ENCODE measurements at places on chromosomes 16 and 17.

DNA sequence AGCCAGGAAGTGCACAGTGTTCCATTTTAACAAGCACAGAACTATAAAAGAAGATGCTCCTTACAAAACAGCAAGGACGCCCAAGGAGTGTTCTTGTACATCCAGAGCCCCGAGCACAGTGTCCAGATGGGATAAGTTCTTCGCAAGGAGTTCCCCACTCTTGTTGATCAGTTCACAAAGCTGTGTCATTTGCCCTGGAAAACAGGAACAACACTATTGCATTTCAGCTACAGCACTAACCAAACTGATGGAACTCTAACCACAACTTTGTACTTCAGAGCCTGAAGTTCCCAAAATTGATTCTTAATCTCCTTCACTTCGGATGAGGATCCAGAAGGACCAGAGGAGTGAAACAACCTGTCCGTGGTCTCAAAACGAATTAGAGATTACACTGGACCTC lies 5.1 kb downstream of the COPS3 start:
- no peak for DNase-seq

- no peak for DNase-seq
These were observed 404.8 kb upstream of the HSBP1 start for GRCh38 chr16:83402967-83403366.

DNA sequence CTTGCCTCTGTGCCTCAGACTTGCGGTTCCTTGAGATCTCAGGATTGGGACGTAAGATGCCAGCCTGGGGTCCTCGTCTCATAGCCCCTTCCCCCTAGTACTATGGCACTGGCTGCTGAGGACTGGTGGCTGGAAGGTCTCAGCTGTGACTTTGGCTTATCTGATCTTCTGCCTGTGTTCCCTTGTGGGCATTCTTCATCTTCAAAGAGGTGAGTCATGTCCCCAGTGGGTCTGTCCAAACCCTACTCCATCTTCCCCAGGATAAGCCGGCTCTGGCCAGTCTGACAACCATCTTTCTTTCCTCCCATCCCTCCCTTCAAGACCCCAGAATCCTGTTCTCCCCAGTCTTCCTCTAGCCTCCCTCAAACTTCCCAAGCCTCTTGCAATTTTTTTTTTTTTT lies 3.6 kb downstream of the CD19 start:
- DNase-seq, result no peak

DNA sequence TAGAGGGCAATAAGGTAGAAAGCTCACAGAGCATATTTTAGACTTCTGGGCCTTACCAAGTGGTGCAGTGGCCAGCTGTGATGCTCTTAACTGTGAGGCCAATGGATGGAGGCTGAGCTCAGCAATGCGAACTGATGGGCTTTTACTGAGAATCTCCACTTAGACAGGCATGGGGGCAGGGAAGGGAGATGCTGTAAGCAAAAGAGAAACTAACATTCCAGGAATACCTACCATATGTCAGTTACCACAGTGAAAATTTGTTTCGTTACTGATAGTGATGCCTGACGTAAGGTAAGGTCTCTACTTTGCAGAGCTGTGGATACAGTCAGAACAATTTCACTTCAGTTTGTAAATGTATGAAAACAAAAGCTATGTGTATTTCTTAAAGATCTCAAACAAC lies 250.6 kb upstream of the ZFHX3 start:
- peak; percentile 13 for DNase-seq

DNA sequence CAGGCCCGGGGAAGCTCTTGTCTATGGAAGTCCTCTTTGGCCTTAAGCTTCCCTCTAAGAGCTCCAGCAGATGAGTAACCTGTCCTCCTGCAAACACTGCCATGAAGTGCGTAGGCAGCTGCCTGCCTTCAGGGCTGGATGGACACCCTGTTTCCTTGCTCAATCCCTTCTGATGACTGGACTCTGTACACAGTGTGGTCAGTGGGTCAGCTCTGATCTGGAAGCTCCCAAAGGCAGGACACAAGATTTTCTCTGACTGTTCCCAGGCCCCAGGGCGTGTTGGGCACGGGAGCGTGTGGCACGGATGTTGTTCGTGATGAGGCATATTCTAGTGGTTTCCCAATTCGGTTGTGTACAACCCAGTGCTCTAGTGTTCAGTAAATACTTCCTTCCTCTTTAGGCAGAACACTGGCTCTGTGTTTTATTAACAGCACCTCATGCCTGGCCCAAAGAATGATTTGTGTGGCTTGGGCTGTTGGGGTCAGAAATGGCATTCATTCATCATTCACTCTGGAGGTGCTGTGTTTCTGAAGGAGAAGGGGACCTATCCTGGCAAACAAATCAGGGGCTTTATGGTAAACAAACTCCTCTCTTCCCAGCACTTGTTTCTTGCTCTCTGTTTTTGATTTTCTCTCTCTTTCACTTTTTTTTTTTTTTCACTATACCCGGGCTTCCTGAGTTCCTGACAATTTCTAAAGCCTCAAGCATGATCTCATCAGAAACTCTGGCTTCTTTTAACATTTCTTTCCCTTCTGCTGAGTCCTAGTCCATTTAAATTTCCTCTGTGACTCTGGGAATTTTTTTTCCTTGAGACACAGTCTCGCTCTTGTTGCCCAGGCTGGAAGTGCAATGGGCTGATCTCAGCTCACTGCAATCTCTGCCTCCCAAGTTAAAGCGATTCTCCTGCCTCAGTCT lies 12.0 kb upstream of the RNF157 start:
- DNase-seq, result peak; percentile 77

DNA sequence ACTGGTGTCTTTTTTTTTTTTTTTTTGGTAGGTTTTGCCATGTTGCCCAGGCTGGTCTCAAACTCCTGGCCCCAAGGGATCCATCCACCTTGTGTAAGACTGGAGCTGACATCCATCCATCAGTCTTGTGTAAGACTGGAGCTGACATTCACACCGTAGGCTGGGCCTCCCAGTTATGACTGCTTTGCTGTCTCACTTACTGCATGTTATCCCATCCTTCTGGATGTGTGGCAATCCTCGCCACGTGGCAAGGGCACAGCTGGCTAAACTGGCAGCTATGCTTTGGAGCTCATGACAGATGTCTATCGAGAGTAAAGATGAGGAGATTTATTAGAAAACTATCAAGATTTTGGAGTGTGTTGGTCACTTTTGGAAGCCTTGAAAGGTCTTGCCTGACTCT lies 115.1 kb downstream of the ABCA8 start:
- DNase-seq, result no peak

DNA sequence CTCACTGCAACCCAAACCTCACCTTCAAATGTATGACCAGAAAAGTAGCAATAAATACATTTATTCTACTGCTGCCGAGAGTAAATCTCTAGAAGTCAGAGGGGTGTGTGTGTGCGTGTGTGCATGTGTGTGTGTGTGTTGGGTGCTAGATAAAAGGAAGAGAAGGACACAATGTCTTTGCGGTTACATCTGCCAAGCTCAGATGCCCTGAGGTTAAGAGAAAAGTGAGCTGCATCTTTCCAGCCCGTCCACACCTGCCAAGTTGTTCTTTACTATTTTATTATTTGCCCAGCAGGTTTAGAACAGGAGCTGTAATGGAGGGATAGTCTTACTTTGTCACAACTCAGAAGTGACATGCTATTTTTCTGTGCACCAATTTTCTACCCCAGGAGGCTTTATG lies 54.5 kb upstream of the ANKFN1 start:
- no peak for DNase-seq

- DNase-seq, result no peak
These were observed 15.8 kb upstream of the AKTIP start for GRCh38 chr16:53518550-53519416.

- DNase-seq, result no peak
These were observed 124.6 kb downstream of the TOX3 start for GRCh38 chr16:52422307-52422706.

DNA sequence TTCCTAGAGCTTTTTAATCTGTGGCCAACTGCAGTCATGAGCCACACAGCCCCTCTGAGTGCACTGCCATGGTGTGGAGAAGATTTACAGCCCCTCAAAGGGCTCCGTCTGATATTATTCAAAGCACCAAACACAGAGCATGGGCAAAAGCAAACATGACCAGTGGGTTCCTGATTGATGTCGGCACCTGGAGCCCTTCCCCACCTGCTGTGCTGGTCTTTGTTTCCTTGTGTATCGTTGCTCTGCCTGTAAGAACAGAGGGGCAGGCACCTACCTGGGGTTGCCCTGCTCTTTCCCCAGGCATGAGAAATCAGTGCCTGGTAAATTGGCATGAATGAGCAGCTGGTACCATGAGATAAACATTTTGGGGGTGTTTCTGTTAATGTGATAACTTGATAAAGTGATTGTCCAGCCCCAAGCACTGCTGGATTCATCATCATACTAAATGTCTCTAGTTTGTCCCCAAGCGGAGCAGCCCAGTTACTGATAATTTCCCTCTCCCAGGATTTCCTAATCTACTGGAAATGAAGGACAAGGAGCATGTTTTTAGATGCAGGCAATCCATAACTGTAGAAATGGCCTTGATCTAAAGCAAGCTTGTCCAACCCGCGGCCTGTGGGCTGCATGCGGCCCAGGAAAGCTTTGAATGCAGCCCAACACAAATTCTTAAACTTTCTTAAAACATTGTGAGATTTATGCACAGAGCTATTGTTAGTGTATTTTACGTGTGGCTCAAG lies 5.0 kb upstream of the SPIRE2 start:
- DNase-seq, result no peak

Data from AG08396 (cell line).